ENCODE measurements at places on chromosomes 6 and 20.

GRCh38 chr6:78251931-78252330 lies 599.1 kb downstream of the MEI4 start:
- no peak for DNase-seq

DNA sequence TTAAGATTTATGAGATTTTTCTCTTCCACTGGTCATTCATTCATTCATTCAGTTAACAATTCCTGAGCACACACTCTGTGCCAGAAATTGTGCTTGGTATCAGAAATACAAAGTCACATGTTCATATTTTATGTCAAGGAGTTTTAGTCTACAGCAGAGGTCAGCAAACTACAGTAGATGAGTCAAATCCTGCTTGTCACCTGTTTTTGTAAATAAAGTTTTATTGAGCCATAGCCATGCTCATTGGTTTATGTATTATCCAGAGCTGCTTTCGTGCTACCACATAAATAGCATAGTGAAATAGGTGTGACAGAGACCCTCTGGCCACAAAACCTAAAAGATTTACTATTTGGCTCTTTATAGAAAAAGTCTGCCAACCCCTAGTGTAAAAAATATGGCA lies 46.8 kb downstream of the THEMIS start:
- no peak for DNase-seq

DNA sequence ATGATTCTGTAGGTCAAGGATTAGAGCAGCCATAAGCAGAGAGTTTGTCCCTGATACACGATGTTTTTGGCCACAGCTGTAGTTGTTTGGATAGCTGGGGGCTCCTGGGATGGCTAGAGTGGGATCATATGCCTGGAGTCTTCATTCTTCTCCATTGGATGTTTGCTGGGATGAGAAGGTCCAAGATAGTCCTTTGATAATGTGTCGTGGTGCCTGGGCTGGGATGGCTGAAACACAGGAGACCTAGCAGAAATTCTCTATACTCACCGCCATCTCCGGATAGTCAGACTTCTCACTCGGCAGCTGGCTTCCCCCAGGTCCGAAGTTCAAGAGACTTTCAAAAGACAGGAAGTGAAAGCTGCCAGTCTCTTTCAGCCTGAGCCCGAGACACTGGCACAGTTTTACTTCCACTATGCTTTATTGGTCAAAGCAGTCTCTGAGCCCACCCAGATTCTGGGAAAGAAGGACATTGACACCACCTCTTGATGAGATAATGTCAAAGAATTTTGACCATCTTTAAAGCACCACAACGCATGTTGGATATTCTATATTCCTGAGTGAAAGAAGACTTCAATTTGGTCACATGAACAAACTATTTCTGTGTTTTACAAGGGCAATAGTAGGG lies 16.0 kb downstream of the MARCKS start:
- no peak for DNase-seq

DNA sequence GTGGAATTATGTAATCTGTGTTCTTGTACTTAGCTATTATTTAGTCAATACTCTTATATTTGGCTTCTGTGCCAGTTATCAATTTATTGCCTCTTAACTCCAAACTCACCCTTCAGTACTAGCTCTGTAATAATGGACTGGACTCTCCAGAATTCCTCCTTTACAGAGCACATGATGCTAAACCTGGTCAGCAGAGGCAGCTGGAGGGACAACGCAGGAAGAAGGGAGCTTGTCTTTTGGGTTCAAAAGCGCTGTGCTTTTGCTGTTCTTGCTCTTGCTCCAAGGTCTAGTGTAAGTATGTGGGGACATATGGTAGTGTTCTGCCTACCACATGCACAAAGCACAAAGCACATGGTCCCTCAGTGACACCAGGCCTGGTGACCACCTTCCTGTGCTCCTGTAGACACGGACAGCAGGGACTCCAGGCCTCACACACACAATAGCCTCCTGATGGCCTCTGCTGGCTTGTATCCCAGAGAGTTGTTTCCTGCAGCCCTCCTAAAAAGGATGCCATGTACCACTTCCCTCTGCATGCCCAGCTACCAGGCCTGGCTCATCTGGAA lies 46.1 kb downstream of the CHD6 start:
- DNase-seq, result no peak

GRCh38 chr6:84916704-84917103 lies 152.3 kb upstream of the TBX18 start:
- no peak for DNase-seq

GRCh38 chr20:25207960-25208534 lies 12.5 kb downstream of the ENTPD6 start:
- DNase-seq, result no peak

GRCh38 chr6:138970856-138971425 lies 17.1 kb downstream of the REPS1 start:
- DNase-seq, result no peak

DNA sequence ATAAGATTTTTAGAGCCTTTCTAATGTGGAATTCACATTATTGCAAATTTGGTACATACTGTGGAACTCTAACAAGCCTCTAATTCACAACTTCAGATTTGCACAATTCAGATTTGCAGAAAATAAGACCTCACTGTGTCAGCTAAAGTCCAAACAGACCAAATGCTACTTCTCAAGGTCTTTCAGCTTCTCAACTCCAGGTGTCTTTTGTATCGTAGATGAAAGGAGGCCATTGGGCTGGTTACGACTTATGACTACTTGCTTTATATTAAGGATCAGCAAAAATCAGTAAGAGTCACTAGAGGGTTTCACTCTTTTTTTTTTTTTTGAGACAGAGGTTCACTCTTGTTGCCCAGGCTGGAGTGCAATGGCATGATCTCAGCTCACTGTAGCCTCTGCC lies 37.8 kb downstream of the ZNF217 start:
- DNase-seq, result no peak

DNA sequence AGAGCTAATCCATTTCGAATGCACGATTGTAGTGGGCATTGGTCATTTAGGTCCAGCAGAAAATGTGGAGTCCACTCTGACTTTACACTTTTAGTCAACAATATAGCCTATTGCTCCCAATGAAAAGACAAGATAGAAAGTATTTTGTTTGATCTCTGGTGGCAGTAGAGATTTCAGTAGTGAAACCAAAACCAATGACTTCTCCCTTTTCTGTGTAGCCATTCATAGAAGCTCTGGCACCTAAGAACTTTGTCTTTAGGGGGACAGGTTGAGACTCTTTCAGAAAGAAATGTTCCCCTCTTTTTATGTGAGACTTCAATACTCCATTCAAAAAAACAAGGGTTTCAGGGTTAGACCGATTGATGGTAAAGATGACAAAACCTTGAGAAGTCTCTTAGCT lies 510.8 kb upstream of the POU3F2 start:
- no peak for DNase-seq

- no peak for DNase-seq
Observed at GRCh38 chr6:3205913-3206312, 21.5 kb downstream of the TUBB2B start.

GRCh38 chr6:1912731-1913130 lies 303.0 kb downstream of the FOXC1 start:
- no peak for DNase-seq

- DNase-seq, result no peak
Observed at GRCh38 chr6:21001736-21002135, 467.5 kb downstream of the CDKAL1 start.

- no peak for DNase-seq
Observed at GRCh38 chr6:5782783-5783547, 223.8 kb downstream of the NRN1 start.

GRCh38 chr6:10901770-10902169 lies 14.9 kb downstream of the SYCP2L start:
- DNase-seq, result no peak

DNA sequence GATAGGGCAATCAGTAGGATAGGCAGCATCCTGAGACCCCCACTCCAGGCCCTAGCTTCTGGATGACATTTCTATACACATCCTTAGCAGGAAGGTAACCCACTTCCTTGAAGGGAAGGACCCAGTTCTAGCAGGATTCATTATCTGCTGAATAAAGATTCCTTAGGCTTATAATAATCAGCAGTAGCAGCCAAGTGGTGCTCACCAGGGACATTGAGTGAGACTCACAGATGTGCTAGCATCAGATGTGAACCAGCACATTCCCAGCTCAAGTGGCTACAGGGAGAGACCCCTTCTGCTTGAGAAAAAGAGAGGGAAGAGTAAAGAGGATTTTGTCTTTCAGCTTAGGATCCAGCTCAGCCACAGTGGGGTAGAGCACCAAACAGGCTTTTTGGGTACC lies 244.8 kb upstream of the UFL1 start:
- DNase-seq, result no peak

DNA sequence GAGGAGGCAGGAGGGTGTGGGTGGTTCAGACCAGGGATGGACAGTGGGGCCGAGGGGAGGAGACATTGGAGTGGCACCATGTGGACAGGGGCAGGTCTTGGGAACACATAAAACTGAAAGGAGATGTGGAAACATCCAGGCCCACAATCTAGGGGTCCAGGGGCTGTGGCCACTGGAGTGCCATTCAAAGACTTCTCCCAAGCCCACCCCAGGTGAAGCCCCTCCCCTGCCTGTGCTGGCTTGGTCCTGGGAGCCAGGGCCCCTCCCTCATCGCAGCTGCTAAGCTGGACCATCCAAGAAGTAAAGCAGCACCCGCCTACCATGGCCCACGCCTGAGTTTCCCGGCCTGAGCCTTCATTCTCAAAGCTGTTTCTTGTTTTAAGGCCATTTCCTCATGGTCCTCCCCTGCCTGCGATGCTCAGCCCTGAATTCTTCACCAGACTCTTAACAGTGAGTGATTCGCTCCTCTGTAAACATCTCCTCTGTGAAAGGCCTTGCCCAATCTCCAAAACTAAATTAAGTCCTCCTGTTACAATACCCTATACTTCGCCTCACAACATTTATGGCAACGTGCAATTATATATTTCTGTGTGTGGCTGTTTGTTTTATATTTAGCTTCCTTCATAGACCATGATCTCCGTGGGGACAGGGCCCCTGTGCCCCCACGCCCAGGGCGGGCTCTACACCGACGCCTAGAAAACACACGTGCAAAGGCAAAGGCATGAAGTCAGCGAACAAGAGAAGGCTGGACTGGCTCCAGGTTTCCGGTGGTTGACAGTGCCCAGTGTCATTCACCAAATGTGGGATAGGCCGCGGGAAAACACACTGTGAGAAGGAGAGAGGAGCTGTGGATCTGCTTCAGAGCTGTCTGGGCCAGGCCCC lies 267.8 kb downstream of the ERMARD start:
- no peak for DNase-seq

DNA sequence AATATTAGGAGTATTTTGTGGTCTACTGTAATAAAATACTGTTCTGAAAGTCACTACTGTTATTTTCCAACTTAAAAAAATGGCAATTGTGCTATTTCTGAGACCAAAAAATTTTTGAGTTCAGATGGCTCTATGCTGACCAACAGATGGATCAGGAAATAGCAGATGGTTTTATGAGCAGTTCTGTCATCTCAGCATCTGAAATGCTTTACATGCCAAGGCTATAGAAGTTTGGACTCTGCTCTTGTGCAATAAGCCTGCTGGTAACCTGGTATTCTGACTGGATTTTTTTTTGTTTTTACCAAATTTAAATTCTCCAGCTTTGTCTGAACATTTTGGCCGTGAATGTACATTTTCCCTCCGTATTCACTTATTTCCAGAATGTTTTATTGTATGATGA lies 1127.5 kb downstream of the GRIK2 start:
- DNase-seq, result no peak

DNA sequence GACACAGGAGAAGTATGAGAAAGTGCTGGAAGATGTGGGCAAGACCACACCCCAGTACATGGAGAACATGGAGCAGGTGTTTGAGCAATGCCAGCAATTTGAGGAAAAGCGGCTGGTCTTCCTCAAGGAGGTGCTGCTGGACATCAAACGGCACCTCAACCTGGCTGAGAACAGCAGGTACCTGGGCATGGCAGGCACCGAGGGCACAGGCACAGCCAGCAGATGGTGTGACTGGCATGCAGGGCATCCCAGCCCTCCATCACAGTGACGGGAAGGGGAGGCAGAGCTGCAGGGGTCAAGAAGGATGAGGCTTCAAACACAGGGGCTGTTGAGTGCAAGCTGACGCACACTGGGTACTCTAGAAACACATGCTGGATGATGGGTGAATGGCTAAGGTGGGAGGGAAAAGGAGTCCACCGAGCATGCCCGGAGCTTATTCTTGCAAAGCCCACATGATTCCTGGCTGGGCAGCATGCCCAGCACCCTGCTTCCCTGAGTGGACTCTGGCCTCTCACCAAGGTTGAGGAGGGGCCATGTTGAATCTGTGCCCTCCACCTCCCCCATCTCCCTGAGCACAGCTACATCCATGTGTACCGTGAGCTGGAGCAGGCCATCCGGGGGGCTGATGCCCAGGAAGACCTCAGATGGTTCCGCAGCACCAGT lies 26.3 kb downstream of the SPDEF start:
- DNase-seq, result no peak

- no peak for DNase-seq
Observed at GRCh38 chr20:16777126-16777525, 29.0 kb downstream of the OTOR start.

GRCh38 chr20:36031806-36032205 lies 63.4 kb downstream of the CNBD2 start:
- DNase-seq, result no peak

- DNase-seq, result no peak
Observed at GRCh38 chr6:109183109-109183650, 87.9 kb downstream of the CEP57L1 start.

DNA sequence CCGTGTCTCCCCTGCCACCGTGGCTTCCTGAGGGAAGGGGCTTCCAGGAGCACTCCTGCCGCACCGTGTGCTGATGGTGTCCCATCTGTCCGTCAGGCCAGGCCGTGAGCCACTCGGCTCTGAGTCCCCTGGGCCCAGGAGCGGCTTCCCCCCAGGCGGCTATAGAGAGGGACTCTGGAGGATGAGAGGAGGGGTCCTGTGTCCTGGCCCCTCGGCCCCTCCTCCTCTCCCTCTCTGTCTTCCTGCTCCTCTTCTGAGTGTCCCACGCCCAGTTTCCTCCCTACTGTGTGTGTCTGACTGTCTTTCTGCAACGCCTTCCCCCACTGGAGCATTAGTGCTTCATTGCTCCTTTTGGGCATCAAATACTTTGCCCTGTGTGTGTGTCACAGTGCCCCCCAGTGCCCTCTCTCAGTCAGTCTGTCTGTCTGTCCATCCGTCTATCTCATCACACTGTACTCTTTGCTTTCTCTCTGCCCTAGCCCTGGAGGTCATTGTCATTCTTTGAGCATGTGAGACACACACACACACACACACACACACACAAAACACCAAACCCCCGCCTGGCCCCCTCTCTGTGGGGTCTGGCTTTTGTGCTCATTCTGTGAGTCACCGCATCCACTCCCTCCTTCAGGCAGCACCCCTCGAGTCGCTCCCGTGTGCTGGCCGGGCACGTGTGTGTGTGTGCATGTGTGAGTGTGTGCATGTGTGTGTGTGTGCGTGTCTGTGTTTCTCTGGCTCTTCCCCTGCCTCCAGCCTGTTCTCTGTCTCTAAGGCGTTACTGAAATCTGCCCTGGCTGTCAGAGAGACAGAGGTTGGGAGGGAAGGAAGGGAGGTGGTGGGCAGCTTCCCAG lies 71.9 kb downstream of the SRC start:
- no peak for DNase-seq

Measured in central memory CD8-positive, alpha-beta T cell (primary cell).